ENCODE measurements at places on chromosomes 6 and 20. TPM values are rescaled to one million over a fixed set of nuclear protein-coding genes. Genes with fewer than 3 reads are reported as not detected.

Gene SYNGAP1
- total RNA-seq = 57.6 TPM

Gene CGA
- not detected for total RNA-seq

Gene OOEP
- not detected for total RNA-seq

Gene PRL
- not detected for total RNA-seq

Gene CENPW
- 7.8 TPM for total RNA-seq

Gene UNC5CL
- total RNA-seq = 2.7 TPM

Gene OR12D3
- not detected for total RNA-seq

Gene GABRR1
- total RNA-seq = not detected

Gene YIPF3
- 133 TPM for total RNA-seq
